HEK293T (cell line): ENCODE measurements at places on chromosomes 12 and 14.

GRCh38 chr12:14452865-14453264, 87.4 kb downstream of the ATF7IP start:
- DNase-seq, result no peak

- no peak for DNase-seq
Measured at GRCh38 chr12:2064071-2064507, 11.3 kb downstream of the CACNA1C start.

DNA sequence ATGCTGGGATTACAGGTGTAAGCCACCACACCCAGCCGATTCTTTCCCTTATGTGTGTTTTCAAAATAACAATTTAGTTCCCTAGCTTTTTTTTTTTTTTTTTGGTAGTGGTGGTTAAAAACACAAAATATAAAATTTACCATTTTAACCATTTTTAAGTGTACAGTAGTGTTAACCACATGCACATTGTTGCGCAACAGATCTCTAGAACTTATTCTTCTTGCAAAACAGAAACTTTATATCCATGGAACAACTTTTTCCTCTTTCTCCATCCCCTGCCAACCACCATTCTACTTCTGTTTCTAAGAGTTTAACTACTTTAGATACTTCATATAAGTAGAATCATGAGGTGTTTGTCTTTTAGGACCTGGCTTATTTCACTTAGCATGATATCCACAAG, 1.1 kb upstream of the NDUFA12 start:
- DNase-seq, result no peak

- peak; percentile 25 for DNase-seq
Measured at GRCh38 chr14:94180655-94181271, 6.6 kb downstream of the PPP4R4 start.

DNA sequence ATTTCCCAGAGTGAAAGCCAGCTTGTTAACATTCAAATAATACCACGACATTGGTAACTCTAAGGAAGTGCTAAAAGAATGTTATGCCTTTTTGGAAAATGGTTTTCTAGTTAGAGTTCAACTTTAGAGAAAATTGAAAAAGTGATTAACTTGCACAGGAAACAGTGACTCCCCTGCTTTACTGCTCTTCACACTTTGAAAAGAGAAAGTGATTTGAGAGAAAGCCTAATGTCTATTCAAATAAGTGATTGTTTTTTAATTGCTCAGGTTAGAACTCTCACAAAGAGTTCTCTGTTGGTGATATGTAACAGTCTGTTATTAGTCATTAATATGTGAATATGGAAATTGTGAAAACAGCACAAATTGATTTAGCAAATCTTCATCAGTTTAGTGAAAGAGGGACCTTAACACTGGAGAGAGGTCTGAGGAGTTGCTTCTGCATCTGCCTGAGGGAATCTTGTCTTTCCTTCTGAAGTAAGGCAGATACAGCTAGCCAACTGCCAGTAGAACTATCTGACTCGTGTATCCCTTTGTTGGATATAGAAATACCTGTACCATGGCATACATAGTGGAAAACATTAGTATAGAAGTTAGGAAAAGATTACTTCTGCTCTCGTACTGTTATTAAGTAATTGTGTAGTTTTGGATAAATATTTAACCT, 25.5 kb downstream of the ATF7IP start:
- no peak for DNase-seq

GRCh38 chr14:64053694-64054669, 201.2 kb downstream of the SYNE2 start:
- no peak for DNase-seq

DNA sequence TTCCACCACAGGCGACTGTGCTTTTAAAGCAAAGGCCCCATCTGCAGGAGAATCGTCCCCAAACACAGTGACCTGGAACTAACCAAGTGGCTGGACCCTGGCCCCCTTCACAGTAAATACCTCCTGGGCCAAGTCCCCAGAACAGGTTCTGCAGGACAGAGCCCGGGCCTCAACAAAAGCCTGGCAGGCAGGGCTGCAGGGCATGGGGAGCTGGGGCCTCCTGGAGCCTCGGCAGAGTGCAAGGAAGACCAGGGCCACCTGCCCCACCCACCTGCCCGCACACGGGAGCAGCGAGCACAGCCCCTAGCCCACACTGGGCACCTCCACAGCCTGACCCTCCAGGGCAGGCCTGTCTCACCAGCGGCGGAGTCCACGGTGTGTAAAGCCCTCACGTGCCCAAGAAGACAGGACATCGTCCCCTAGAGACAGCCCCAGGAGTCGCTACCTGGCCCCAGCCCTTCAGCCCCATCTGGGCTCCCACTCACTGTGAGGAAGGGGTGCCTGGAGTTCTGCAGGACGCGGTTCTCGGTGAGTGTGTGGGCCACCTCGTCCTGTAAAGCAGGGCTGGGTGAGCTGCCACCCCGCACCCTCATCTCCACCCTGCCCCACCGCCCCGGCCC, 21.0 kb downstream of the AKT1 start:
- no peak for DNase-seq

DNA sequence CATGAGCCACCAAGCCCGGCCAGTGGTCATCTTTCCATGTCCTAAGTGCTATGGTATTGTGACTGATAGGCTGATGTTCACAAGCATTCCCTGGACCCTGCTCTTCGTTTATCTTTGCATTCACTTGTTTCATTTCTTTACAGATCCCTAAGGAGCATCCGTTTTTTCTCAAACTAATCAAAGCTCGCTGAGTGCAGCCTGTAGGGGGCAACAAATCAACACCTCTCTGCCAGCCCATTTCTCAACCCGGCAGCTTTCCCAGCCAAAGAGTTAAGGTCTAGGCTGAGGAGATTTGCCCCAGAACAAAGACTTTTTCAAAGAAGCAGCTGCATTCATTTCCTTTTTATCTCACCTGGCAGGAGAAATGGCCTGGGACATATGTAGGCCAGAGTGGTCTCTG, 12.1 kb downstream of the SIRT4 start:
- peak; percentile 24 for DNase-seq

- DNase-seq, result no peak
Measured at GRCh38 chr12:97758586-97758985, 296.0 kb downstream of the RMST start.

DNA sequence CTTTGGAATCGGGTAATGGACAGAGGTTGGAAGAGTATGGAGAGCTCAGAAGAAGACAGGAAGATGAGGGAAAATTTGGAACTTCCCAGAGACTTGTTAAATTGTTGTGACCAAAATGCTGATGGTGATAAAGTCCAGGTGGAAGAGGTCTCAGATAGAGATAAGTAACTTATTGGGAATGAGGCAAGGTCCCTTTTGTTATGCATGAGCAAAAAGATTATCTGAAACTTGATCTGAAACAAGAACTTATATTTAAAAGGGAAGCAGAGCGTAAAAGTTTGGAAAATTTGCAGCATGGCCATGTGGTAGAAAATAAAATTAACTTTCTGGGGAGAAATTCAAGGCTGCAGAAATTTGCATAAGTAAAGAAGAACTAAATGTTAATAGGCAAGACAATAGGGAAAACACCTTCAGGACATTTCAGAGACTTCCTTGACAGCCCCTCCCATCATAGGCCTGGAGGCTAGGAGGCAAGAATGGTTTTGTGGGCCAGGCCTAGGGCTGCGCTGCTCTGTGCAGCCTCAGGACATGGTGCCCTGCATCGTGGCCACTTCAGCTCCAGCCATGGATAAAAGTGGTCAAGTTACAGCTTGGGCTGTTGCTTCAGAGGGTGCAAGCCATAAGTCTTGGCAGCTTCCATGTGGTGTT, 425.7 kb upstream of the PRICKLE1 start:
- no peak for DNase-seq

- no peak for DNase-seq
Measured at GRCh38 chr14:106346534-106347290, 820.3 kb downstream of the TMEM121 start.

DNA sequence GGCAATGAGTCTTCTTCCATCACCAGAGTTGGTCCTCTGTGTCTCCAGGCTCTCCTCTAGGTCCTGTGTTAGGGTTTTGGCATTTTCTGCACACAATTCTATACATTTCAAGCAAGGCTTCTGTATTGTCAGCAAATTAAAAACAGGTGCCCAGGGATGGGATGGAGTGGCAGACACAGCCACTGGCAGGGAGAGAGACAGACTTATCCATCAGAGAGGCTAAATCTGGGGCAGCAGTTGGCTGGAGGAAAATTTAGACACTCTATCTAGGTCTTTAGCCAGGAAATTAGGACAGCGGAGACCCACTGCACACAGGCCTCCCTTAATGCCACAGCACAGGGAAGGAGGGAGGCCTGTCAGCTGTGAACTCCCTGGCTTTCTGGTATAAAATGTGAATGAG, 20.2 kb downstream of the PLEKHD1 start:
- DNase-seq, result no peak

- peak; percentile 74 for DNase-seq
Measured at GRCh38 chr14:20609215-20610001, 18.2 kb upstream of the RNASE12 start.

DNA sequence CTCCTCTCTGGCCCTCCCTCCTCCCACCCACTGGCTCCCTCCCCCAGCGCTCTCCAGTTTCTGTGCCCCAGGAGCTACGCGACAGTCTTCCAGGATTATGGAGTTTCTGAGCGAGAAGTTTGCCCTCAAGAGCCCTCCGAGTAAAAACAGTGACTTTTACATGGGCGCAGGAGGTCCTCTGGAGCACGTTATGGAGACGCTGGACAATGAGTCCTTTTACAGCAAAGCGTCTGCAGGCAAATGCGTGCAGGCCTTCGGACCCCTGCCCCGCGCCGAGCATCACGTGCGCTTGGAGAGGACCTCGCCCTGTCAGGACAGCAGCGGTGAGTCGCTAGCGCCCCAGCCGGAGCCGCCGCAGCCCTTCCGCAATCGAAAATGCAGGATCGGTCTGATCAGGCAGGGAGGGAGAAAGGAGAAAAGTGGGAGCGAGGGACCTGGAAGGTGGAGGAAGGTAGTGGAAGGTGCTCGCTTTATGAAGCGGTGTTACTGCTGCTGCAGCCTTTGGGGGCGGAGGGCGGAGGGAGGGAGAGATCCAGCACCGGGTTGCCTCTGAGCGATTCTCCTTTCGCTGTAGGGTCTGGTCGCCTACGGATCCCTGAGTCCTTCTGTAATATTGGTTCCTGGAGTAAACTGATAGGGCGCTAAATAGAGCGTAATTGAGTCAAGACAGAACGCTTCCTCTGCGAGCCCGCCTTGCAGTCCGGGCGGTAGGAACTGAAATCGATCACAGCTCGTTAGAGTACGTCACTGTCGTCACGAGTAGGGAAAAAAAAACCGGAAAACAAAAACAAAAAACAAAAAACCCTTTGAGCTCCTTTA, at the start of gene ALX1:
ALX1 (plus strand) TSS at position 56 of the 819 bp plus-strand sequence; CDS start at position 98, 42 bp downstream.
- DNase-seq, result peak; percentile 64

DNA sequence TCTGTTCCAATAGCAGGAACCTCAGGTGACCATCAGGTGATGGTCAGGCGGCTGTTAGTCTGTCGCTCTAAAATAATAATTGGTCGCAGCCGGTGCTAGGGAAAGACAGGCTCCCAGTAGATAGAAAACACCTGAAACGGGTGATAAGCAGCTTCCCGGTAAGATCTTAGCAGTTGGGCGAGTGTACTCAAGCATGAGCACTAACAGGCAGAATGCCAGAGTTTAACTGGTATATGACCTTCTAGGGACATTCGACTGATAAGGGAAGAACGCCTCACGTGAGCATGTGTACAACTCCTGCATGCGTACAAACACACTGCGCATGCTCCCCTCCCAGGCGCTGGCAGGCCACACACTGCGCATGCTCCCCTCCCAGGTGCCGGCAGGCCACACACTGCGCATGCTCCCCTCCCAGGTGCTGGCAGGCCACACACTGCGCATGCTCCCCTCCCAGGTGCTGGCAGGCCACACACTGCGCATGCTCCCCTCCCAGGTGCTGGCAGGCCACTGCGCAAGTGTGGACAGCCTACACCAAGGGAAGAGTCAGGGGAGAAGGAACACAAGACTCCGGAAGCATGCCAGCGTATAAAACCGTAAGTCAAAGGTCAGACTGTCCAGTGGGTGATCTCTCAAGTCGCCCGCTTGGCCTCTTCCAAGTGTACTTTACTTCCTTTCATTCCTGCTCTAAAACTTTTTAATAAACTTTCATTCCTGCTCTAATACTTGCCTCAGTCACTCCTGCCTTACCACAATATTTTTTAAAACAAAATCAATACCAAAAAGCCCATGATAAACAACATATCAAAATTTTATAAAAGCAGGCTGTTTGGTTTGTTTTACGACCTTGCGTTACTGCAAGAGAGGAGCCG, 24.5 kb downstream of the GPRC5D start:
- DNase-seq, result no peak

GRCh38 chr12:77079631-77080030, 14.3 kb upstream of the E2F7 start:
- no peak for DNase-seq

- DNase-seq, result no peak
Measured at GRCh38 chr14:69263771-69264170, 3.8 kb downstream of the GALNT16 start.

GRCh38 chr12:58954002-58954401, 33.7 kb upstream of the LRIG3 start:
- DNase-seq, result no peak

DNA sequence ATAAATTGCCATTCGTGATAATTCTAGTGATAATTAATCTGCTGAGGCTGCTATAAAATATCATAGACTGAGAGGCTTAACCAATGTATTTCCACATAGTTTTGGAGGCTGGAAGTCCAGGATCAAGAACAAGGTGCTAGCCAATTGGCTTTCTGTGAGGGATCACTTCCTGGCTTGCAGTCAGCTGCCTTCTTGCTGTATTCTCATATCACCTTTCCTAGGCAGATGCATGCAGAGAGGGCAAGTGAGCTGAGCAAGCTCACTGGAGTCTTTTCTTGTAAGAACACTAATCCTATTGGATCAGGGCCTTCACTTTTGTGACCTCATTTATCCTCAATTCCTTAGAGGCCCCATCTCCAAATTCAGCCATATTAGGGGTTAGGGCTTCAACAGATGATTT, 640.7 kb downstream of the DIO2 start:
- DNase-seq, result no peak

- DNase-seq, result peak; percentile 85
Measured at GRCh38 chr12:54051874-54052437, 1.7 kb upstream of the HOXC4 start.

GRCh38 chr12:65825507-65826352, 1.4 kb downstream of the HMGA2 start:
- DNase-seq, result peak; percentile 43

GRCh38 chr12:102513272-102513671, 32.9 kb upstream of the IGF1 start:
- DNase-seq, result no peak

GRCh38 chr12:11702959-11703358, 53.5 kb downstream of the ETV6 start:
- no peak for DNase-seq

DNA sequence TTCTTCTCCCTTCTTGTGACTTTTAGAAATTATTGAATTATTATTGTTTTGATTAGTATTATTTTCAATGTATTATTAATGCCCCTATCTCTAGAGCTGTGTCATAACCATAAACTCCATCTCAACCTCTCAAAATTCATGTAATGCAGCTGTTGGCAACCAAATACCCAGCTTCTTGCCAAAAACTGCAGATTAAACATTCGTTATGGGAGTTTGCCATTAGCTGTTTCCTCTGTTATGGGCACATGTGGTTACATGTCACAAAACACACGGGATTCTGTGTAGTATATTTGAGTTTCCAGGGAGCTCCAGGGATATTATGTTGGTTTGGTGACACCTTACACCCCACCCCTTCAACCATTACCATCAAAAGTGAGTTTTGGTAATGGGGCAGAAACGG, 2.8 kb upstream of the ALX1 start:
- no peak for DNase-seq

- DNase-seq, result no peak
Measured at GRCh38 chr12:133236144-133236543, 467 bp upstream of the ANHX start.
